ENCODE measurements at places on chromosomes 7 and 10.
A peak's percentile ranks its signal among the peaks of the same experiment; 100 is the strongest.

- DNase-seq = no peak
These were observed 58.1 kb downstream of the CSGALNACT2 start for GRCh38 chr10:43196131-43196980.

- DNase-seq = no peak
These were observed 132.5 kb upstream of the WNT16 start for GRCh38 chr7:121196286-121196685.

DNA sequence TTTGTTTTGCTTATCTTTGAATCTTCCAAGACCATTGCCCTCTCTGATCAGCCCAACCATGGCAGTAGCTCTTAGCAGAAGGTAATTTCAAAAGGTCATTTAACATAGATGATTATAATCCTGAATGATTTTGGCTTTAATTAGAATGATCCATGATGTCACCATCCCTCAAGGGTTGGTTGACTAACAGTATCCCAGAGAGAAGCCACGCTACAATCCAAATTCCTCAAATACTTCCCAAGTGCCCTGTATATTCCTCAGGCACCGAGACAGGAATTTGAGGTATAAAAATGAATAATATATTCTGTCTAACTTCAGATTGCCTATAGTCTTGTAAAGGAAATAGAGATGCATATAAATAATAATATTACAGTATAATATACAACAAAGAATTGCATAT, 42.1 kb upstream of the TMEM196 start:
- DNase-seq = no peak

DNA sequence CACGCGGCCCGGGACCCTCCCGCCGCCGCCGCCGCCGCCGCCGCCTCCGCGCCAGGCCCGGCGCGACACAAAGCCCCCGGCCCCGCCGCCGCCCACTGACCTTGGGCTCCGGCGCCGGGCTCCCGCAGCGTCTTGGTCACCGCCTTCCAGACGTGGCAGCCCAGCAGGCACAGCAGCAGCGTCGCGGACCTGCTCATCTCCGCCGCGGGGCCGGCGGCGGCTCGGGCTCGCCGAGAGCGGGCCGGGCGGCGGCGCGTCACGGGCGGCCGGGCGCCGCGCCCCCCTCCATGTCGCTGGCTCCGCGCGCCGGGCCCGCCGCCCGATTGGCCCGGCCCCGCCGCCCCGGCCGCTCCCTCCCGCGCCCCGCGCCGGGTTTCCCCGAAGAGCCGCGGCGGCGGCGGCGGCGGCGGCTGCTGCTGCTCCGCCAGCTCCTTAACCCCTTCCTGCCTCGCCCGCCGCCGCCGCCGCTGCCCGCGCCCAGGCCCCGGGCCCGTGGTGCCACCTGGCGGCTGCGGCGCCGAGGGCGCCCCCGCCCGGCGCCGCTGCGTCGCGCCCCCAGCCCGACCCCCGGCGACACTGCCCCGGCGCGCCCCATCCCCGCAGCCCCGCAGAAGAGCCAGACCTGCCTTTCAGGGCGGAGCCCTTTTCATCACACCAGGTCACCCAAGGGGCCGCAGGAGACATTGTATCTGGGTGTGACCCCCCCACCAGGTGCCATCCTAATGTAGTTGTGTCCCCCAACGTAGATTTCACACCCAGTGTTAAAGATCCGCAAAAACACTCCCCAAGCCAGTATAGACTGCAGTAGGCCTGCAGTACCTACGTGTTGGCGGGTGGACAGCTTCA, at the start of gene FAM171A1:
Gene FAM171A1 (minus strand): TSS at position 434 of the 846 bp plus-strand sequence. CDS start 237 bp downstream, at position 197.
- DNase-seq = peak; percentile 53

GRCh38 chr7:85341973-85342372, 155.1 kb upstream of the SEMA3D start:
- no peak for DNase-seq

GRCh38 chr7:7799138-7799537, 80.7 kb upstream of the RPA3 start:
- no peak for DNase-seq

DNA sequence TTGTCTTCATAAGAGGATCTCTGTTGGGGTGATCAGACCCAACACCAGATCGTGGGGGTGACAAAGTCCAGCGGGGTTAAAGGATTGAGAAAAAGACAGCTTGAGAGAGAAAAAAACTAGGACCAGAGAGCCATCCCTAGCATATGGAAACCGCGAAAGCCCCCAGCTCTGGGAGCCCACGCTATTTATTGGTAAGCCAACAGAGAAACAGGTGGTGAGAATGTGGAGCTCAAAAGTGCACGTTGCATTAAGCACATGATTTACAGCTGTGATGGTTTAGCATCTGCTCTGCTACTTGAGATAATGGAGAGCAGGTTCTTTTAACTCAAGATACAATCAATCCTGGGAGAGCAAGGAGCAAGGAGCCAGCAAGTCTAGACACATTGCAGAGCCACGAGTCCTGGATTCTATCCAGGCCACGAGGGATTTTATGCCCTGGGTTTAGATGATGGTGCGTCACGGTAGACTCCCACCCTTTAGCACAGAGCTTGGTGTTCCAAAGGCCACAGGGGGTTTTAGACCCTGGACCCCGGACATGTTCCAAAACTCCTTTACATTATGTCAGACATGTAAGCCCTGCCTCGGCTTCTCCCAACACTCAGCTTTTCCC, 755.2 kb upstream of the SORCS1 start:
- no peak for DNase-seq

DNA sequence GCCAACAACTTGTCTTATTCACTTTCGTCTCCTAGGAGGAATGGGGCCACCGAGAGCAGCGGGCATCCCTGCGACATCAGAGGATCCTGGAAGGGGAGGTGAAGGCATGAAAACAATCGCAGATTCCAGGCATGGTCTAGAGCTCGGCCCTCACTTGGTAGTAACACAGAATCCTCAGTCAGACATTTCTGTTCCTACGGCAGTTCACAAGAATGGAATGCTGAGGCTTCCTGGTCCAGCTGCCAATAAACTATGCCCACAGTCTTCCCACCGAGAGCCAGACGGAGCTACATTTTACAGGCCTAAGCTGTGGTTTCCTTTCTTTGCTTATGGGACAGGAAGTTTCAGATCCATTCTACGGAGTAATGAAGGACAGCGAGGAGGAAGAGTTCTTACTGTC, 75.8 kb downstream of the OR13A1 start:
- no peak for DNase-seq

DNA sequence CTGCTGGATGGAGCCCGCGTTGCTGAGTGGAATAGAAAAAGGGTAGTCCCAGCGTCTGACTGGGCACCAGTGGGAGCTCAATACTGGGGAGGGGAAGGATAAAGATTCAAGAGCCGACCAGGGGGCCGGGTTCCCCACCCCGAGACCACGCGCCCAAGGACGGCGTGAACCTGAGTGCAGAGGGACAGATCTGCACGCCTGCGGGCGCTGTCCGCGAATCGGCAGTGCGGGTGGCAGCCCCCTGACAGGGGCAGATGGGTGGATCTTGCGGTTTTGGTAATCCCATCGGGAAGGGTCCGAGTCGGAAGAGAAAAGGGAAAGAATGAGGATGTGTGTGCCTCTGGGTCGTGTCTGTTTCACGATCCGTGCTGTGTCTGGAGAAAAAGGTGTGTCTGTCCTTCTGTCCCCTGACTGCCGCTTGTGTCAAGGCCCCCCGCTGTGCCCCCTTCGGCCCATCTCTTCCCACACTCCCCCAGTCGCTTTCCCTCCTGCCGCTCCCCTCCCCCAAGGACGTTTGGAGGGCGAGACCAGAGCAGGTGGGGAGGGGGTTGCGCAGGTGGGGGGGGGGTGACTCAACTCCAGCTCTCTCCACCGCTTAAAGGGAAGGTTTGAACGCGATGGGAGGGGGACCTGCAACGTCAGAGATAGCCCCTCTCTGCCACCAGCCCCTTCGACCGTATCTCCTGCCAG, 734 bp upstream of the VGF start:
- DNase-seq = no peak

GRCh38 chr10:69881202-69881601, 79.5 kb downstream of the COL13A1 start:
- no peak for DNase-seq

GRCh38 chr10:66501356-66501755, 424.5 kb upstream of the LRRTM3 start:
- no peak for DNase-seq

GRCh38 chr7:141242568-141242967, 168.7 kb downstream of the TMEM178B start:
- no peak for DNase-seq

DNA sequence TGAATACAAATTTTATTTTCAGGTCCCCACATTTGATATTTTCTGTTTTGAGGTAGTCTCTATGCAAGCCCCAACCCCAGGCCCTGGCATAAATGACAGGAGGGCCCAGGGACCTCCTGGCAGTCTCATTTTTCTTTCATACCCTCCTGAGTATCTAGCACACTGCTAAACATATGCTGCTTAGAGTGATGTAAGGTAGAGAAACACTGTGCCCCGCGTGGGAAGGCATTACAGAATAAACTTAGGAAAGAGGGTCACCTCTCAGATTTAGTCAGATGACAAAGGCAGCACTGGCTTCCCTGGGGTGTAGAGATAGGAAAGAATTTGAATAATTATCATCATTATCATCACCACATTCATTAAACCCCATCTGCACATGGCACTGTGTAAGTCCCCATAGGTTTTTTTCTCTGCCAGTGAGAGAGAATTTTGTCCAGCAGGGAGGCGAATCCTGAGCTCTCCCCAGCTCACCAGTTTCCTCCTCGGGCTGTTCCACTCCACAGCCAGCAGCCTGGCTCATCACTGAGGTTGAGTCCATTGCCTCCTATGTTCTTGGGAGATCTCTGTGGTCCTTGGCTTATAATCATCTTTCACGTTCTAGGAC, 507.3 kb upstream of the GALNT17 start:
- DNase-seq = no peak

DNA sequence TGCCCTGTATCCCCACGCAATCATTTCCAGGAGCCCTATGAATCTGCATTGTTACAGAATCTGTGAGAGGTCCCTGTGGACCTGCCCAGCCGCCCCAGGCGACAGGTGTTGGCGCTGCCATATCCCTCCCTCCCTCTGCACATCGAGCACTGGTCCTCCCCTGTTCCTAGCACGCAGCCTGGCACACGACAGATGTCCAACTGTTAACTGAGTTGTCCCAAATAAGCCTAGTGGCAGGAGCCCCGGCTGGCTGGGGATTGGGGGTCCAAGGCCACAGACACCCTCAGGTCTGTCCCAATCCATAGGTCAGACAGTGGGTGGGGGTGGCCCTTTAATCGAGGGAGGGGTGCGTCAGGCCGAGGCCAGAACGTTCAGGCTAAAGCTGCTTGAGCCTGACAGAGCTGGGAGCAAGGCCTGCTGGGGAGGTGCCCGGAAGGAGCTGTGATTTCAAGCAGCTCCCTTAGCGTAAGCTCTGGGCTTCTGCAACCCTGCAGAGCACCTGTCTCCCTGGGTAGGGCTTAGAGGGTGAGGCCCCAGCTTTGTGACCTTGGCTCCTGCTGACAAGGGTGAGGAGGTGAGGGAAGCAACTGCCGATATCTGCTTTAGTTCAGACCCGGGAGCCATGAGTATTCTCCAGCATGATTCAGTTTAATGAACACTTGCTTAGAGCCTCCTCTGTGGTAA, 40.1 kb downstream of the ADRA2A start:
- DNase-seq = no peak

DNA sequence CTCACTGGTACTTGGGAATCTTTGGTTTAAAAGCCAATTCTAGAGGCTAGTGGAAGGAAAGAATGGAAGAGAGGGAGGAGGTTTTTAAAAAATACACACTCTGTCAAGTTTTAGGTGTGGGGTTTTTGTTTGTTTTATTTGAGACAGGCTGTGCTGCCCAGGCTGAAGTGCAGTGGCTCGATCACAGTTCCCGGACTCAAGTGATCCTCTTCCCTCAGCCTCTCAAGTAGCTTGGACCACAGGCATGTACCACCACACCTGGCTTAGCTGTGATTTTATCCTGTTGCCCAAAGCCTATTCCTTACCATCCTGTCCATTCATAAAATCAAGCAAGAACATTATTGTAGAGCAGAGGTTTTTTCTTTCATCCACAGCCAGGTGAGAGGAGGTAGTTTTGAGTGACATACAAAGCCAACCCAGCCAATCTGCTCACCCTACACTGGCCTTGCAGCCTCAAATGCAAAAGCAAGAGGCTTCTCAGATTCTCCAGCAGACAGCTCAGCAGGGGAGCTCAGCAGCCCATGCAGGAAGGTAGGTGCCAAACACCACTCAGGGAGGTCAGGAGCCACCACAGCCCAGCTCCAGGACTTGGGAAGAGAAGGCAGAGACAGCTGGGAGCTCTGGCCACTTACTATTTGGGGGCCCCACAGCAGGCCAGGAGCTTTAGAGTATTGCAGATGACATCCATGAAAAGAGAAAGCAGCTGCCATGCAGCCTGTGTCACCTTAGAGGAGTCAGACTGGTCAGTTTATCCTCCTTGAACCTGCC, 65.8 kb downstream of the TMEM209 start:
- DNase-seq = no peak

DNA sequence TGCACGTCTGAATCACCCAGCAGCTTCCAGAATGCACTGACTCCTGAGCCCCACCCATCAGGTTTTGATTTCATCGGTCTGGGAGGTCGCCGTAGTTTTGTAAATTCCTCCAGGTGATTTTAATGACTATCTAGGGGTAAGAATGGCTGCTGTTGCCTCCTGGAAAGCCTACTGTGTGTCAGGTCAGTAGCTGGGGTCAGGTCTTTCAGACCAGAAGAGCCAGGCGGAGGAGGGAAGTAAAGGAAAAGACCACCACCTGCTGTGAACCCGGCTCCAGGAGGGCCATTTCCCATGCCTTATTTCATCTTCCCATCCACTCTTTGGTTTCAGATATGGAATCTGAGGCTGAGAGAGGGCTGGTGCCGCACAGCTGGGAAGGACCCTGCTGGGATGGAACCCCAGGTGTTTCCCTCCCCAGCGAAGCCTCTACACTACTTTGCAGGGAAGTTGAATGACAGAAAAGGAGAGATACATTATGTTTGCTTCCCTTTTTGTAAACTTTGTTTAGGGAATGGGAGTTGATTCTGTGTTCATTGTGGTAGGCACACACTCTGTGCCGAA, 19.8 kb downstream of the ADAMTS14 start:
- DNase-seq = no peak

GRCh38 chr7:100516135-100516812, 22.7 kb upstream of the AGFG2 start:
- peak; percentile 55 for DNase-seq

GRCh38 chr7:133365917-133366316, 113.0 kb downstream of the EXOC4 start:
- DNase-seq = no peak

- no peak for DNase-seq
These were observed 24.9 kb downstream of the SAMD8 start for GRCh38 chr10:75136346-75136745.

GRCh38 chr7:91759205-91759863, 121.2 kb downstream of the MTERF1 start:
- no peak for DNase-seq

GRCh38 chr7:53697913-53698312, 662.5 kb downstream of the POM121L12 start:
- no peak for DNase-seq

- DNase-seq = no peak
These were observed 81.8 kb upstream of the SFMBT2 start for GRCh38 chr10:7492660-7493046.

GRCh38 chr10:115045499-115045898, 47.7 kb upstream of the ATRNL1 start:
- DNase-seq = no peak

Measured in RCC 7860 (cell line).